ENCODE measurements at places on chromosomes 11 and 22. TPM values are rescaled to one million over a fixed set of nuclear protein-coding genes. Genes with fewer than 3 reads are reported as not detected.

Gene TNNT3
- polyA plus RNA-seq, result not detected

Gene RAG2
- not detected for polyA plus RNA-seq

- peaks cover 9% of the 10 kb centered on the region for H3K4me1 ChIP-seq
- H3K27me3 ChIP-seq, result no peaks in the 10 kb centered on the region
- H3K36me3 ChIP-seq, result no peaks in the 10 kb centered on the region
- no peak for DNase-seq
Observed at GRCh38 chr22:50329236-50329635, 2.4 kb upstream of the DENND6B start.

DNA sequence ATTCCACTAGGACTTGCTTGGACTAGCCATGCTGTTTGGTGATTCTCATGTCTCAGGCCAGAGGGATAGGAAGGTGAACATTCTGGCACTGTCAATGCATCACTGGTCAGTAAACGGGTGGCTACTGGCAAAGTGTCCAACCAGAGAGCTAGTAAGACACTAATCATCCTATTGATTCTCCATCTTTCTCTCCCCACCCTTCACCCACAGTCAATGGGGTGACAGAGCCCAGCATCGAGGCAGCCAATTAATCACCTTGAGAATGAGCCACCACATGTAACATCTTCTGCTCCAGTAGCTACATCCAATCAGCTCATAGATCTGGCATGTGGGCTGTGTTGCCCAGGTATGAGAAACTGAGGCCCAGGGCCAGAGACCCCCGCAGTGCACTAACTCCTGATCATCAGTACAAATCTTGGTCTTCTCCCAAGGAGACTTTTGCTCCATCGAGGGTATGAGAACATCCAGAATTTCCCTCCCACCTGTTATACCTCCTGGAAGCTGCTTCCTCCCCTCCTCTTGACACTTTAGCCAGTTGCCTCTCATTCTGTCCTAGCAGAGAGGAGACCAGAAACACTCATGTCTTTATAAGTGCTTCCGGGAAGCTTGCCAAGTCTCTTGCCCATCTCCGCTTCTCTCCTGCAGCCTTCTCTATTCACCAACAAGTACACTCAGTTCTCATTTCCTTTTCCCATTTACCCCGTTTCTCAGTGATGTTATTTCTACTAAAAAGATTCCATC, 17.0 kb downstream of the HTR3A start:
- no peak for DNase-seq
- no peaks in the 10 kb centered on the region for H3K4me1 ChIP-seq
- no peak overlapping the region for H3K4me3 ChIP-seq
- H3K36me3 ChIP-seq, result no peaks in the 10 kb centered on the region
- H3K27ac ChIP-seq, result no peak overlapping the region

- peak overlapping the region; percentile 75 for H3K27ac ChIP-seq
- no peaks in the 10 kb centered on the region for H3K27me3 ChIP-seq
- no peak overlapping the region for H3K4me3 ChIP-seq
- peaks cover 9% of the 10 kb centered on the region for H3K36me3 ChIP-seq
- DNase-seq, result peak; percentile 61
- H3K4me1 ChIP-seq, result peaks cover 15% of the 10 kb centered on the region
Observed at GRCh38 chr11:74288911-74289310, 22.5 kb downstream of the P4HA3 start.

GRCh38 chr11:66559142-66559865, 9.1 kb downstream of the CTSF start:
- no peaks in the 10 kb centered on the region for H3K36me3 ChIP-seq
- DNase-seq, result no peak
- H3K4me1 ChIP-seq, result no peaks in the 10 kb centered on the region

GRCh38 chr22:35915477-35916013, 113.1 kb downstream of the RBFOX2 start:
- H3K4me3 ChIP-seq, result peak overlapping the region; percentile 68

Data from endothelial cell of umbilical vein (primary cell).